ENCODE measurements at places on chromosomes 12 and 14. TPM values are rescaled to one million over a fixed set of nuclear protein-coding genes. Genes with fewer than 3 reads are reported as not detected.

Gene FGF23
- total RNA-seq, result 0.37 TPM

Gene RAN
- 1,191 TPM for total RNA-seq

- no peak for DNase-seq
These were observed 40.2 kb upstream of the CCT2 start for GRCh38 chr12:69545081-69545480.

DNA sequence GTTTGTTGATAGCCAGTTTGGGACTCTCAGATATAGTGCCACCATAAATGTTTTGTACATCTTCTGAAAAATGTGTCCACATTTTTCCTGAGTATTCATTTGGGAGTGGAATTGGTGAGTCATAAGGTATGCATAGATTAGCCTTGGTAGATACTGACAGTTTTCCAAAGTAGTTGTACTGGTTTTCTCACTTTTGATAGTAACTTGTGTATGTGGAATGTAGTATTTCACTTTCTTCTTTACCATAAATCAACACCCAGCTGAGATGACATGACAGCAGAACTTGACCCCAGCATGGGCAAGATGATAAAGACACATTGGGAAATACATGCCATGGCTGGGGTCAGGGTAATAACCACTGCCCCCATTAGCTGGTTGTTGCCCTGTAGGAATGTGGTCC, 5.4 kb downstream of the FBXW8 start:
- no peak for DNase-seq

DNA sequence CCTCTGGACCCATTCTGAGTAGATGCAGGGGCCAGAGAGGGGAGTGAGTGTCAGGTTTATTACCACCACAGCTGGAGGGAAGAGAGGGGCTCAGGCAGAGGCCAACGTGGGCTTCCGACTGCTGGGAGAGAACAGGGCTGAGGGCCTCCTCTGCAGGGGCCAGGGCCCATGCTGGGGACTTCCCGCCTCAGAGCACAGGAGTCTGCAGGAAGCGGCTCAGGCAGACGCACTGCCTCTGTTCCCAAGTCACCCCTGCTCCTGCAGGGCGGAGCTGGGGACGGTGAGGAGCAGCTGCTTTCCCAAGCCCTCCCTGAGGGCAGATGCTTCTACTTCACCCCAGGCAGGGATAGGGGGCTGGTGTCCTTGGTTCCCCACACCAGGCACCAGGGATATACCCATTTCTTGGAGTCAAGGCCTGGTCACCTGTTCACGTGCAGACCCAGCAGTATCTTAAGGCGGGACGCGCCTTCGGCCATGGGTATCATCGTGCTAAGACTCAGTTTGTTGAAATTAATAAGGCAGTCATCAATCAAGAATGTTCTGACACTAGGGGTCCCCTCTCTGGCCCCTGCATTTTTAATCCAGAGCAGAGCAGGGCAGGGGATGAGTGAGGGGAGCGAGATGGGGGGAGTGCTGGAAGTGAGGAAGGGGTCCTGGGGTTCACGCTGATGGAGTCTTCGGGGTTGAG, 100.0 kb downstream of the PIWIL1 start:
- DNase-seq, result no peak

DNA sequence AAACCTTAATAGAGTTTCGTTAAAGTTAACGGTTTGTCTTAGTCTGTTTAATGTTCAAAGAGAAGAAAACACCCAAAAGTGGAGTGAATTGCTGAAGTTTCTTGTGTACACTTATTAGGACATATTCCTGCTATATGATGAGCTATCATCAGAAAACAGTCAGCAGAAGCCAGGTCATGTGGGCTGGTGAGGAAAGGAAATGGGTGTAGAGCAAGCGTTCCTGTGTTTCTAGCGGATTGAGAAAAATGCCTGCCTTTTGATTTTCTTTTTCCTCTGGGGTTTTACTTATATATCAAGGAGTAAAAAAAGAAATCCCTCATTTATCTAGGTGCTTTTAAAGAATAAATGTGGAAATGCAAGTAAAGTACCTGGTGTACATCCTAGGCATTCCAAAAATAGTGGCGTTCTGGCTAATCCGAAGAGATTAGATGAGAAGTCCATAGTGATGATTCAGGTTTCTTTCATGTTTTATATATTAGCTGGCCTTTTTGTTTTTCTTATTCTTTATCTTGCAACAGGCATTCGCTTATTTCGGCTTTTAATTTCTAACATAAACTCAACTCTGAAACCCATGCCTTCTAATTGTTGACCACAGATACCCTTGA, 50.7 kb downstream of the FLRT2 start:
- no peak for DNase-seq

- DNase-seq, result peak; percentile 18
These were observed 10.2 kb downstream of the ARHGAP5 start for GRCh38 chr14:32087173-32087861.

DNA sequence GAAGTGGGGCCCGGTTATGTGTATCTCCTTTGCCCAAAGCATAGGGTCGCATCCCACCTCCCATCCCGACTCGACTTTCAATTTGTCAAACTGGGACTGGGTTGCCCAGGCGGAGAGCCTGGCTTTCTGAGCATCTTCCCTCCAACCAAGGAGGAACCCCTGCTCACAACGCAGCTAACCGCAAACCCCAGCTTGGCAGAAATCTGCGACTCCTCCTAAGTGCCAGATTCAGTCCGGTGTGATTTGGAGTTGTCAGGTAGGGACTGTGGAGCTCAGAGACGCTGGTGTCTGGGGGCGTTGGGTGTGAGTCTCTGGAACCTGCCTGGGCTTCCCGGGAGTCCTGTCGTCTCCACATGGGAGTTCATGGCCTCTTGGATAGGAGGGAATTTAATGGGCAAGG, 1126.7 kb downstream of the AACS start:
- no peak for DNase-seq

All from H7 (cell line).